ENCODE measurements at places on chromosomes 5 and 9. TPM values are rescaled to one million over a fixed set of nuclear protein-coding genes. Genes with fewer than 3 reads are reported as not detected.

PCA3 gene
- not detected for total RNA-seq

PCDHB4 gene
- total RNA-seq: 14.5 TPM

DNA sequence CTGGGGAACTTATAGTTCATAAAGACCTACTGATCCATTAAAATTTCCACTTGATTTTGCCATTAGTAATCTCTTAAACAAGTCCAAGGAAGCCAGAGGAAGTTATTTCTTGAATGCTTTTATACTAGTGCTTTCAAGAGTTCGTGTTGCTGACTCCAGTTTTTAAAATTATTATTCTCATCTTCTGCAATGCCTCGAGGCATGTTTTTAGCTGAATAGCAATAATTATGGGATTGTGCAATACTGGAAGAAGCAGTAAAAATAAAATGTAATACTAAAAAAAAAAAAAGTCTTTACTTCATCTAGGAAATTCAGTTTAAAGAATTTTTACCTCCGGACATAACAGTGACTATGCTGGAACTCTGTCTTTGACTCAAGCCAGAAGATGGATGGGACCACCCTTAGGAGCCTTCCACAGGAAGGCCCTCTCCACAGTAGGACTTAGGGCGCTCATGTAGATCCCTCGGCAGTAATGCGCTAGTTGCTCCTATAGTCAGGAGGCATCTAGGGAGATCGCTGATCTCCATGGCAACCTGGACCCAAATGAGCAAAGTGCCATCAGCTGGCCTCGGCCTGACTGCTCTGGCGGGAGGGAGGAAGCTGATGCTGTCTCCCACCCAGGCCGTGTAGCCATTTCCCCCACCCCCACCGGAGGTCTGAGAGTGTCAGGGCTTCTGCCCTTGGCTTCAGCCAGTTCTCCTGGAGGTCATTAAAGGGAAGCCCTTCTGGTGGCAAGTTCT is 56.7 kb downstream of the DAPK1 start:
- H3K27ac ChIP-seq: no peak overlapping the region
- no peaks in the 10 kb centered on the region for H3K4me1 ChIP-seq
- no peaks in the 10 kb centered on the region for H3K36me3 ChIP-seq
- DNase-seq: no peak
- H3K4me3 ChIP-seq: no peak overlapping the region
- no peaks in the 10 kb centered on the region for H3K27me3 ChIP-seq

DNA sequence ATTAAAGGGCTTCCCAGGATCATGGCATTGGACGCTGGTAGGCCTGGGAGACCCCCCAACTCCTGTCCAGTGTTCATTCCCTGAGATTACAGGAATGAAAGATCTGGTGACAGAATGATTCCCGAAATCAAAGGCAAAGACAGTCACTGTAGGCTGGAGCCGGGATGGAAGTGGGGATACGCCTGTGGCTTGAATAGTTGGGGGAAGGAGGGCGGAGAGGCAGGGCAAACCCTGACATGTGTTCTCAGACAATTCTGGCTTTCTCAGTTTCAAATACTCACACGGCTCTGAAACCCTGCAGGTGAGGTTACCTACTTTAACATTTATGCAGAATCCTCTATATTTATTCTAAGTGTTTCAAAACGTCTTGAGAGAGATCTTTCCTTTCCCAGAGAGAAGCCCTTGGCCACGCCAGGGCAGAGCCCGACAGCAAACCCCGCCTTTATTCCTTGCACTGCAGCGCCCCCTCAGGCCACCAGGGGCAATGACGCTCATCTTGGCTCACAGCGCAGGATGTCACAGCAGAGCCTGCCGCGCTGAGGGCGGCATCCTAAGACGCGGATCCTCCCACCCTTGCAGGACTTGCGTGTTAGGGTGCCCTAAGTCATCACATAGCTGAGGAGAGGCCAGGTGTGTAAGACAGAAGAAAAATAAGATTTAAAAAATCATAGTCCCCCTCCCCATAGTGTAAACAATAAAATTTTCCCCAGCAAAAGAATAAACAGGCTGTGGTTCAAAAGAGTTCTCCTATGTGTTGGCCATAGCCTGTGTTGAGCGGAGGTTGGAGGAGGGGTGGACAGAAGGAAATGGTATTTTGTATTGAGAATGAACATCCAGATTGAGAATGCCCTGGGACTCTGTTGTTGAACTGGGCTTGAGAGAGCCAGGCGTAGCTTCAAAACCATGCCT is 284.5 kb downstream of the NTRK2 start:
- H3K4me1 ChIP-seq: peaks cover 3% of the 10 kb centered on the region
- DNase-seq: peak; percentile 24
- H3K27me3 ChIP-seq: no peaks in the 10 kb centered on the region
- H3K27ac ChIP-seq: no peak overlapping the region
- H3K36me3 ChIP-seq: no peaks in the 10 kb centered on the region
- no peak overlapping the region for H3K4me3 ChIP-seq

DNA sequence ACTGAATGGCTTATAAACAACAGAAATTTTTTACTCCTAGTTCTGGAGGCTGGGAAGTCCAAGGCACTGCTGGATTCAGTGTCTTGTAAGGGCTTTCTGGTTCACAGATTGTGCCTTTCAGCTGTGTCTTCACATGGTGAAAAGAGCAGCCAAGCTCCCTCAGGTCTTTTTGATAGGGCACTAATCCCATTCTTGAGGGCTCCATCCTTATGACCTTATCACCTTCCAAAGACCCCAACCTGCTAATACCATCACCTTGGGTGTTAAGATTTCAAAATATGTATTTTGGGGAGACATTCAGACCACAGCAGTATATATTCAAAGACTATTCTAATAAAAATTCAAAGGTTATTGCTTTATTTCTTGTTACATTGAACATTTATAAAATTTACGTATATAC is 16.5 kb upstream of the POC5 start:
- no peak for DNase-seq
- no peak overlapping the region for H3K4me3 ChIP-seq
- no peaks in the 10 kb centered on the region for H3K36me3 ChIP-seq
- H3K4me1 ChIP-seq: no peaks in the 10 kb centered on the region

Data from thoracic aorta (tissue), 2 donors.